ENCODE measurements at places on chromosomes 3 and 15. TPM values are rescaled to one million over a fixed set of nuclear protein-coding genes. Genes with fewer than 3 reads are reported as not detected.

DNA sequence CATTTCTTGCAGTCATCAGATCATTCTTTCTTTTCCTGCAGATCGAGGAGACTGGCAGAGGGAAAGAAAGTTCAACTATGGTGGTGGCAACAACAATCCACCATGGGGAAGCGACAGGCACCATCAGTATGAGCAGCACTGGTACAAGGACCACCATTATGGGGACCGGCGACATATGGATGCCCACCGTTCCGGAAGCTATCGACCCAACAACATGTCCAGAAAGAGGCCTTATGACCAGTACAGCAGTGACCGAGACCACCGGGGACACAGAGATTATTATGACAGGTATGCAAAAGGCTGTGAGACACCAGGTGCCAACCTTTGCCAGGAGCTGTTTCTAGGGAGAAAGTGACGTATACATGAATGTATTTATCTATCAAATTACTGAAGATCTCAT is 69.0 kb downstream of the RGMA start:
- DNase-seq, result no peak

DNA sequence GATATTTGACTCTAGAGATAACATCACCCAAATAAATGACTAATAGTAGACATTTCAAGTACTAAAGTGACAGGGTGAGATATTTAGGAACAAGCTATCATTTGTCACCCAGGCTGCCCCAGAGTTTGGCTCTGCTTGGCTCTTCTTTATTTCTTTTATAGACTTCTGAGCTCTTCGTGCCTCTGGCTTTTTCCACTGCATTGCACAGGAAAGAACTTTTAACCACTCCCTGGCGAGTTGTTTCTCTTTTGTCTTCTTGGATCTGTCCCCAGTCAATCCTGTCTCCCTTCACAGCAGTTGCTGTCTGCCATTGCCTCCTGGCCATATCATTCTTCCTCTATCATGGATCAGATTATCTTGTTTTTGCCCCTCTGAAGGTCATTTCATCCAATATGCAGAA is 339.2 kb upstream of the DCBLD2 start:
- DNase-seq, result no peak

The ITPKA gene
- total RNA-seq, result not detected

DNA sequence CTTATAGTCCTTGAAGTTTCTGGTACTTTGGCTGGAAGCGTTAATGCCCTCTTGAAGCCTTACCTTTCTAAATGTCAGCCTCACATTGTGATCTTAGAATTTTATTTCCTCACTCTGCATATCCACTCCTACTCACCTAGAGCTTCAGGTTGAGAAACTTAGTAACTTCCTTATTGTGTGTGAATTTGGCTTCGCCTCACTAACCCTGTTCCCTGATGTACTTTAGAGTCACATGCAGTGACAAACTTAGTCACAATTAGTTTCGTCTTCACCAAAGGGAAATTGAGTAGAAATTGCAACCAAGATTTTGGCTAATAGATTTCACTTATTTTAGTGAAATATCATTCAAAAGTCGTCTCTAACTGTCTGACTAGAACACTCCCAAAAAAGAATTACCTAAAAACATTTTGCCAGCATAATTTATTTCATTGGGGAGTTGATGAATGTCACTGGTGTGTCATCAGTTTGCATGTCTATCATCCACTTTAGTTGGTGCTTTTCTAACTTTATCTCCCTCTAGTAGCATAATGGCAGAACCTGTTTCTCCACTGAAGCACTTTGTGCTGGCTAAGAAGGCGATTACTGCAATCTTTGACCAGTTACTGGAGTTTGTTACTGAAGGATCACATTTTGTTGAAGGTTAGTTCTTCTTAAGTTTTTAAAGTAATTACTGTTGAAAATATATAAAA is 960 bp downstream of the MFN1 start:
- no peak for DNase-seq

The CRYGS gene
- 4.5 TPM for total RNA-seq

DNA sequence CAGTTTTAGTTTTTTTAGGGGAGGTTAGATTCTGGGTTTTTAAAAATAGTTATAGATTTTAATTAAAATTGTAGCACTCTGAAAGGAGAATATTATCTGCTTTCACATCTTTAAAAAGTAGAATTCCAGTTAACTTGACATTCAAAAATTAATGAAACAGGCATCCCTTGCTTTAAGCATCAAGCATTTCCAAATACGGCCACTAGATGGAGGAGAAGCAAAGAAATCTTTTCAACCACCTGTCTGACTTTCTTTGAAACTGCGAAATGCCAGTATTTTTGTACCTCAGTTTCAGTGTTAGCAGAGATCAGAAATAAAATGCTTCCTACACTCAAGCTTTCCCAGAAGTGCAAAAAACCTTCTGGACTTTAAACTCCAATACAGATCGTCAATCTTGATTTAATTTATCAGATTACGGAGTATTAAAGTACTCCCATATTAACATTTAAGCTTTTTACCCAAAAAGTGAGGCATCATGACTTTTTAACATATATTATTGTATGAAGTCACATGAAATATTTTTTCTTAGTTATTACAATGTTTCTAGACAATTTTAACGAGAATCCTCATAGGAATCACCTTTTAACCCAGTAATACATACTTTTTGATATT is 153.3 kb downstream of the P3H2 start:
- no peak for DNase-seq

DNA sequence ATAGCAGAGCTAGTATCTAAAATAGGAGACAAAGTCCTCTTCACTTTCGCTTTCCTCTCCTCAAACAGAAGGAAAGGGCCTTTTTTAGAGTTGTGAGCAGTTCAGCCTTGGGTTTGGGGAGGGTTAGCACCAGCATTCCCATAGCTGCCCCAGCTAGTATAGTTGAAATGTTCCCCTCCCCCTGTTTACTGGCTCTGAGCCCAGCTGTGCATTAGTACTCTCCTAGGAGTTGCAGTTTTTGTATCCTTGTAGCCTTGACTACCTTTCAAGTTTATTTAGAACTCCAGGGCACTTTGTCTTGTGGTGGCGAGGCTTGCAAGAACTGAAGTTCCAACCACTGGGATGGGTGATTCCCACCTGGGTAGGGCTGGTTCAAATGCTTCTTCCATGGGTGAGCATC is 245.1 kb upstream of the NAALADL2 start:
- DNase-seq, result no peak

DNA sequence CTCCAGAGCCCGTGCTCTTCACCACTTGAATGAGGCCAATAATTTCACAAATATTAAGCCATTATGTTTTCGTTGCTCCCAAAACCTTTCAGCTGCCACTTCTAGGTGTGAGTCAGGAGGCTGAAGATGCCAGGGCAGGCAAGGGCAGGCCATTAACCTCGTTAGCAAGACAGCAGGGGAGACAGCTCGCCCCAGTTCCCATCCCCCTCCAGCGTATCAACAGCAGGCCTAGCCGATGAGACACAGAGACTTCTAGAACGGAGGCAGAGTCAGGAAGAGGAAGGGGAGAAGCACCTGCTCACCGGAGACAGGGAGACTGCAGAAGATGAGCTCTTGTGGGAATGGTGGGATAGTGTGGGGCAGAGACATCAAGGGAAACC is 28.0 kb upstream of the PLA2G4E start:
- DNase-seq, result no peak

The SEMA3B gene
- 390 TPM for total RNA-seq

- no peak for DNase-seq
Measured at GRCh38 chr15:100968050-100968966, 49.2 kb downstream of the LRRK1 start.

GRCh38 chr3:62771331-62772072 is 103.7 kb downstream of the CADPS start:
- no peak for DNase-seq

- no peak for DNase-seq
Measured at GRCh38 chr3:126358038-126358815, 1.0 kb upstream of the KLF15 start.

- peak; percentile 70 for DNase-seq
Measured at GRCh38 chr15:38354315-38354929, 99.5 kb upstream of the FAM98B start.
